ENCODE measurements at places on chromosomes 5 and 9.

- no peak for DNase-seq
Measured at GRCh38 chr5:137328991-137329390, 170.1 kb downstream of the SPOCK1 start.

GRCh38 chr9:7811677-7812076 is 12.1 kb upstream of the DMAC1 start:
- no peak for DNase-seq

- peak; percentile 60 for DNase-seq
Measured at GRCh38 chr5:180287404-180287803, 4.5 kb downstream of the MAPK9 start.

DNA sequence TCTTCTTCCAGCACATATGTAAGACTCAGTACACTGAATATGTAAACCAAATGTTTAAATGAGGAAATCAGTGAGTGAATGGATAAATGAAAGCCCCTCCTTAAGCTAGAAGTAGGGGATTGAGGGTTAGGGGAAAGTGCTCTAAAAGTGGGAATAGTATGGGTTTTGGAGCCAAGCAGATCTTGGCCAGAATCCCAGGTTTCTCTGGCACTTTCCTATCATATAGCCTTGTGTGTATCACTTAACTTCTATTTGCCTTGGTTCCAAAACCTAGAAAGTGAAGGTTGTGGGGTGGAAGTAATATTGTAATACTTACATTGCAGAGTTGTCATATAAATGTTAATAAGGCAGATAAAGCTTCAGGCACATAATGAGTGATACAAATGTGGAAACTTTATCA is 45.0 kb upstream of the SV2C start:
- DNase-seq, result no peak

DNA sequence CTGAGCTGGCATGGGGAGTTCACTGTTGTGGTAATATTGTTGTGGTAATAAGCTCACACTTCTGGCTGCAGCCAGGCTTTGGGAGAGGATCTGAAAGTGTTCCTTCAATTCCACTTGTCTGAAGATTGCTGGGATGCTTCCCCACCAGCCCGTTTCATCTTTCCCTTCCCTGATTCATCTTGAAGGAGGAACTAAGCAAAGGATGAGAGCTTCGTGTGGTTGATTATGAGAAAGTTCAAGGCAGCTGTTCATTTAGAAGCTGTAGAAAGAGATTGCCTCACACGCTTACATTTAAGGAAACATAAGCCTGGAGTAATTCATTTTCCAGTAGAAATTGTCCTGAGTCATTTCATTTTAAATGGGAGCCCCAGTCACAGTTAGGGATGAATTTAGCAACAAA is 122.4 kb upstream of the GAS1 start:
- no peak for DNase-seq

GRCh38 chr5:133267601-133268000 is 215.8 kb downstream of the HSPA4 start:
- peak; percentile 29 for DNase-seq

GRCh38 chr9:70600506-70600905 is 186.0 kb upstream of the KLF9 start:
- no peak for DNase-seq

DNA sequence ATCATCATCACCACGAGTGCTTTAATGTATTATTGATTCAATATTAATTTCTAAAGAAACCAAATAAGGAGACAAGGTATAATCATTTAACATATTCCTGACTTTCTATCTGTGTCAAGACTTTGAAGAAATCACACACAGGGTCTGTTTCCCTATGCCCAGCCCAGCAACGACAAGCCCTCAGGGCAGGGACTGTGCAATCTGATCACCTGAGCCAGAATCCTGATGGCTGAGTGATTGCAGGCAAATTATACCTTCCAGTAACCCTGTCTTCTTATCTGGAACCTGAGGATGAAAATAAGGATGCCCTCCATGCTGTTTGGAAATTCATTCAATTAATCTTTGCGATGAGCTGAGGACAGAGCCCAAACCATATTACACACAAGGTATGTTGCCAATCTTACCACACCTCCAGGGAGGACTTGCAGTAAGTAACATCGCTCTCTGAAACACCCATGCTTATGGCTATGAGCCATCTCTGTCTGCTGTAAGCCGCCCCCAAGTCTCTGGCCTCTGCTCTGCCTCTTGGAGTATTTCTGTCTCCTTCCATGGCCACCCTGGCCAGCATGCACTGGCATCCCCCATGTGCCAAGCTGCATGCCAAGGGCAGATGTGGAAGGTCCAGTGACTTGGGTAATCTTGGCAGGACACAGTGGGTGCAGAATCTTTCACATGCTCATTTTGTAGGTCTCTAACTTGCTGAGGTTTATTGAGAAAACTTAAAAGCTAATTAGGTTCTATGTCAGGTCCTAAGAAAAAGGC is 10.6 kb downstream of the TAS2R1 start:
- no peak for DNase-seq

GRCh38 chr5:54820346-54821134 is 164.9 kb downstream of the ESM1 start:
- DNase-seq, result no peak

- no peak for DNase-seq
Measured at GRCh38 chr5:139896718-139897117, 101.1 kb downstream of the PSD2 start.

DNA sequence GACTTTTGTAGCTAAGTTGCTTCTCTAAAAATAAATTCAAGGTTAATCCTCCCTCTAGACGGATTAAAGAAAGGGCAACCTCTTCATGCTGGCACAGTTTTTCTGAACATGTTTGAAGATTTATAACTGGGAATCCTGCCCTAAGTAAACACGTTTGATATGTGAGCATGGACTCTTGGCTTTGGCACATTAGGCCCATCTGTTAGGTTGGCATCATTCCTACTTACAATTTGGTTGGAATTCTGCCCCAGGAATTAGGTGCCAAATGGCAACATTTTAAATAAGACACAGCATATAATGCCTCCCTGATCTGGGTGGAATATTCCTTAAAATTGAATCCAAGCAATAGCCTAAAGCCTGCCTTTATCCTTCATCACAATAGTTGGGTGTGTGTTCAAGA is 372.3 kb upstream of the CDH18 start:
- DNase-seq, result no peak

- DNase-seq, result no peak
Measured at GRCh38 chr5:143542798-143543144, 139.3 kb upstream of the NR3C1 start.

DNA sequence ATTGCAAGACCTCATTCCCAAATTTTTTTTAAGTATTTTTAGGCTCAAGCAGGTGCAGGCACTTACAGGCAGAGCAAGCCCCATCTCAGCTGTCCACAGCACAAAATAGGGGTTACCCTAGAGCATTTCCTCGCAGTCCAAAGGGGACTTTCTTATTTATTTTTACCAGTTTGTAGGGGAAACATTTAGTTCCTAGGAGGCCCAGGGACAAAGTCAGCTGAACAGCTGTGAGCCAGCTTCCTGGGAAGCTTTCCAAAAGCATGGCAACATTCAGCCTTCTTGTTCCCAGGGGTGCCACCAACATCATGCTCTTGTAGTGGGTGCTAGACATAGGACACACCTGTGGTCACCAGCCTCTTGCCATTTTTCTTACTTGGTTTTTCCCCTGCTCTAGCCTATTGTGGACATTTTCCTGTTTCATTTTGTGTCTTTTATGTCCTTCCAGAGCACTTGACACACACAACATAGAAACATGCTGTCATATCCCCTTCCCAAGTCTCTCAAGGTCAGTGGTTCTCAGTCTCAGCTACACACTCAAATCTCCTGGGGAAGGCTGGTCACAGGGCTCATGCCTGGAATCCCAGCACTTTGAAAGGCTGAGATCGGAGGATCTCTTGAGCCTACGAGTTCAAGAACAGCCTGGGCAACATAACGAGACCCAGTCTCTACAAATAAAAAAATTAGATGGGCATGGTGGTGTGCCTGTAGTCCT is 38.2 kb downstream of the HAVCR1 start:
- no peak for DNase-seq

DNA sequence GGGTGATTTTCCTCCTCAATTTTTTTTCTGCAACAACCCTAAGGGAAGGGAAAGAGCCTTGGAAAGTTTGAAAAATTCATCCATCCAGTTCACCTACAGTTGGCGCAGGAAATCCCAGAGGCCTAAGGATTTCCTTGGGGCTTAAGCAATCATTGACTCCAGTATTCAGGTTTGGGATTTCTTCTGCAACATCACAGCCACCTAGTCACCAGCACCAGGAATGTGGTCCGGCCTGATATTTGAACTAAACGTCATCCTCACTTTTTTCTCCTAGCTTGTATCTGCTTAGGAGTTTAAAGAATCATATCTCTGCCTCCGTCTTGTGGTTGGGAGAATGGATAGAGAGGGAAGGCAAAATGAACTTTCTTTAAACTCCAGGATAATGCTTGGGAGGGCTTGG is 20.2 kb upstream of the TLE4 start:
- DNase-seq, result no peak

- no peak for DNase-seq
Measured at GRCh38 chr5:171969288-171969880, 37.1 kb downstream of the FBXW11 start.

GRCh38 chr5:10566543-10567068 is 2.7 kb downstream of the ANKRD33B start:
- DNase-seq, result no peak

DNA sequence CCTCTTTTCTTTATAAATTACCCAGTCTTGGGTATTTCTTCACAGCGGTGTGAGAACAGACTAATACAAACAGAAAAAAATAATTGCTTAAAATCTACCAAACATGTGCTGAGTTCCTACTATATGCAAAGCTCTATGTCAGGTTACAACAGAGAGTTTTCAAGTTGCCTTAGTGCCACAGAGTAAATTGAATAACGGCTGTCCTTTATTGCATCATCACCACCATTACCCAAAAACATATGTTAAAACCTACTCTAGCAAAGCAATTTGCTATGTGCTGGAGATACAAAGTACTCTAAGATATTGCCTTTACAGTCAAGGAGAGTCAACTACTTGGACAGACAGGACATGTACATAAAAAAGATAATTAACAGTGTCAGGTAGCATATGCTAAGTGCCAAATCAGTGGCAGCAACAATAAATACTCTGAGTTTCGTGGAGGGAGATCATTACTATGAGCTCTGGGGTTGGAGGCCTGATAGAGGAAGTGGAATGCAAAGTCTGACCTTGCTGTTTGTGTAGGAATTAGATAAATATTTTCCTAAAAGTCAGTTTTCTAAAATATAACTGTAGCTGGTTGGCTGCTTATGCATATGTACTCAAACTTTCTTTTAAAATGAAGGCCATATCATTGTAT is 1058.7 kb upstream of the WWC1 start:
- no peak for DNase-seq

GRCh38 chr9:88775966-88776365 is 215.3 kb upstream of the S1PR3 start:
- no peak for DNase-seq

GRCh38 chr5:162289489-162289888 is 221.9 kb downstream of the GABRG2 start:
- DNase-seq, result no peak

- no peak for DNase-seq
Measured at GRCh38 chr9:98602839-98603500, 105.8 kb downstream of the GABBR2 start.

GRCh38 chr9:126211441-126212074 is 115.1 kb upstream of the MVB12B start:
- no peak for DNase-seq

GRCh38 chr5:32083981-32084430 is 90.1 kb downstream of the GOLPH3 start:
- DNase-seq, result no peak

DNA sequence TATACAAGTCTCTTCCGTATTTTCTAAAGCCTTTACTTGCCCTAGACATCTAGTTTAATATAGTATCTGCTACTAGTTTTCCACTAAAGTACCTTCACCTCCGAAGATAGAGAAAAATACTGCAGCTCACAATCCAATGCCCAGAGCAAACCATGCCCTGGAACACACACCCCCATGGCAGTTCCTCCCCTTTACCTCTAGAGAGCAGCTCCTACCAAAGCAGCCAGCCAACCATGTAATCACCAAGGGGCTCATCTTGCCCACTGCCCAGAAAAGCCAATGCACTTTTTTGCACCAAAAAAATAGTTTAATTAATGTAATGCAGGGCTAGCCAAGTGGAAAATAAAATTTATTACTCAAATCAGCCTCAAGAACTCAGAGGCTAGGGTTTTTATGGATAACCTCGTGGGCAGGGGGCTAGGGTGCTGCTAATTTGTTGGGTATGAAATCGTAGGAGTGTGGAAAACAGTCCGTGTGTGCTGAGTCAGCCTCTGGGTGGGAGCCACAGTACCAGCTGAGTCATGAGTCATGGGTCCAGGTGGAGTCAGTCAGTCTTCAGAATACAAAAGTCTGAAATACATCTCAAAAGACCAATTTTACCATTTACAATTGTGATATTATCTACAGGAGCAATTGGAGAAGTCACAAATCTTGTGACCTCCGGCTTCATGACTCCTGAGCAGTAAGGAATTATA is 120.1 kb upstream of the ACO1 start:
- DNase-seq, result no peak

- DNase-seq, result no peak
Measured at GRCh38 chr9:125674981-125675973, 31.7 kb downstream of the MAPKAP1 start.

DNA sequence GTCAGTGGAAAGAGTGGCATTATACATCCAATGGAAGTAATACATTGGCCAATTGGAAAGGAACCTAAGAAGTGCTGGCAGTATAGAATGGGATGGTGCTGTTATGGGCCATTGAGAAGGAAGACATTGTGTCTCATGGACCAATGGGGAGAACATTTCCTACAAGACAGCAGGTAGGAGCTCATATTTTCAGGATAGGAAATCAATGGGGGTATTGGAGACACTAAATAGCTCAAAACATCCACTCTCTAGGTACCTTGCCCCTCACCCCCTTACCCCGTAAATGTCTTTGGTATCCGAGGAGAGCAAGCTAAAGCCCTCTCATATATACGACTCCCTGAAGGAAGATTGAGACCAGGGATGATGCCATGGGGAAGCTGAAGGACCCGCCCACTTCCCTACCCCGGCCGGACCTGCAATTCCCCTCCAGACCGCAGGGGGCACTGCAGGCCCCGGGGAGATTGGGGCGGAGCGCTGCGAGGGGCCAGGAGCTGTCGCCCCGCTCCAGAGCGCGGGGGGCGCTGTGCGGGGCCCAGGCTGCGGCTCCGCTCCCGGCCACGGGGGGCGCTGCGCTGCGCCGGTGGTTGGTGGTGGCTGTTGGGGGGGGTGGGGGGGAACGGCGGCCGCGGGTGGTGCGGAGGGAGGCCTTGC is at the start of gene KDM3B:
TSS of gene KDM3B (plus strand) at position 615 of the 651 bp plus-strand sequence. CDS start 111 bp downstream, outside the sequence.
- peak; percentile 98 for DNase-seq

- DNase-seq, result no peak
Measured at GRCh38 chr9:2087500-2088313, 72.6 kb downstream of the SMARCA2 start.

DNA sequence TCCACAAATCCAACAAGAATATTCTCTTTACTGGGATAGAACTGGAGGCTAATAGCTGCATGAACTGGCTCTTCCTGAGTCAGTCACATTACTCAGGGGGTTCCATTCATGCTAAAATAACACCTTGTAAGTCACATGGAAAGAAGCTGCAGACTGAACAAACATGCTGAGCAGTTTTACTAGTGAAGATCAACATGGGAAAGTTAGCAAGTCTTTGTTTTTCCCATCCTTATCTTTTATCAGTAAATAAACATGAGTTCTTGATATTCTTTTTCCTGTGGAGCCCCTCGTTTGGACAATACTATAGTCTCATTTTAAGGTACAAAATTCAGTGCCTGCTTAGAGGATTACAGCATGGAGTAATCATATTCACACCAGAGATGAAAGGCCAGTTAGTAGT is 43.7 kb upstream of the TEK start:
- no peak for DNase-seq

- DNase-seq, result no peak
Measured at GRCh38 chr5:119527351-119527750, 75.1 kb downstream of the HSD17B4 start.

Measured in Caco-2 (cell line).